Gastrocnemius medialis (tissue), 4 donors: ENCODE measurements at places on chromosomes 1 and 21. TPM values are rescaled to one million over a fixed set of nuclear protein-coding genes. Genes with fewer than 3 reads are reported as not detected.

DNA sequence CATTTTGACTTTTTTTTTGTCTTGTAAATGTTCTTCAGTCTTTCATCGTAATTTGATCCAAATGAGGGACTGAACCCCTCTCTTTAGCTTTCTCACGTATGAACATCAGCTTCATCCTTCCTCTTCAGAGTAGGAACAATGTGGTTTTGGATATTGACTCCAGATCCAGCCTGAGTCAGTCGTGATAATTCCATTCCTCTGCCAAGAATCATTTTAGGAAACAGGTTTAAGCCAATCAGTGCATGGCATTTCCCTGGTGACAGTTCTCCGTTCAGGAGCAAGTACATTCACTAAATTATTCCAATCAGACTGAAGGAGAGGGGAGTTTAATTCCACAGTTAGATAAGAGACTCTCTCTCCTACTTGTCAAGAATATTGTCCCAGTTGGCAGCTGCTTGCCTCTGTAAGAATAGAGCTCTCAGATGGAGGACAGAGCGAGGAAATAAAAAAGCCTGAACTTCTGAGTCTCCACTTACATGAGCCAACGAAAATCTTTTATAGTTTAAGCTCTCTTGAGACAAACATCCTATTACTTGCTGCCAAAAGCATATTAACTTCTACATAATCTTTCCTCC lies 18.6 kb downstream of the RHOU start:
- DNase-seq: no peak

NLRP3 gene
- 0.29 TPM for total RNA-seq

CLCA4 gene
- 3.7 TPM for total RNA-seq

PLA2G2D gene
- total RNA-seq: not detected

S100A16 gene
- 37.3 TPM for total RNA-seq
